ENCODE measurements at places on chromosomes 4 and X.

- no peak for DNase-seq
Observed at GRCh38 chrX:129693354-129693753, 38.6 kb upstream of the APLN start.

- no peak for DNase-seq
Observed at GRCh38 chrX:8377041-8377440, 87.6 kb upstream of the VCX3B start.

DNA sequence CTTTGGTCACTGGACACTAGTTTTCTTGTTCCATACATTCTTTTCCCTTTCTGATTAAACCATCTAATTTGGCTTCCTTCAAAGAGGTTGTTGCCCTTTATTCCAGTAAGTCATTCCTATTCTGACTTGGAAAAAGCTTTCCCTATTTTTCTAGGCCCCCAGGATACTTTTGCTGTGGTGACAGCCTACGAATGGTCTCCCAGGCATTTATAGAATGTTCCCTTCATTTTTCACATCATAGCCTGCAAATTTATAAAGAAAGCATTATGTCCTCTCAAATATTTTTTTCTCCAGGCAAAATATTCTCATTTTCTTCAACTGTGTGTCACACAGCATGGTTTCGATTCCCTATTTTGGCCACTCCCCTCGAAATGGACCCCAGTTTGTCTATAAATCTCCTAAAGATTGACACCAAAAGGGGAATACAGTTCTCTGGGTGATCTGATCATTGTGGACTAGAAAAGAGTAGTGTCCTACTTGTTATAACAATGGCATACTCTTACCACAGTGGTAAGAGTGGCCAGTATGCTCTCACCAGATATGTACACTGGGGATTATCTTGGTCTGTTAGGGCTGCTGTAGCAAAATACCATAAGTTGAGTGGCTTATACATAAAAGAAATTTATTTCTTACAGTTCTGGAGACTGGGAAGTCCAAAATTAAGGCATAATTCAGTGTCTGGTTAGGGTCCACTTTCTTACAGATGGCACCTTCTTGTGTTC, 41.5 kb upstream of the BMP2K start:
- no peak for DNase-seq

GRCh38 chrX:23344904-23345271, 10.2 kb downstream of the PTCHD1 start:
- no peak for DNase-seq

- peak; percentile 87 for DNase-seq
Observed at GRCh38 chr4:181548873-181549575, 694.2 kb upstream of the TENM3 start.

- no peak for DNase-seq
Observed at GRCh38 chr4:84218031-84218430, 281.1 kb downstream of the NKX6-1 start.

- DNase-seq: no peak
Observed at GRCh38 chrX:34279866-34280560, 147.9 kb upstream of the FAM47A start.

DNA sequence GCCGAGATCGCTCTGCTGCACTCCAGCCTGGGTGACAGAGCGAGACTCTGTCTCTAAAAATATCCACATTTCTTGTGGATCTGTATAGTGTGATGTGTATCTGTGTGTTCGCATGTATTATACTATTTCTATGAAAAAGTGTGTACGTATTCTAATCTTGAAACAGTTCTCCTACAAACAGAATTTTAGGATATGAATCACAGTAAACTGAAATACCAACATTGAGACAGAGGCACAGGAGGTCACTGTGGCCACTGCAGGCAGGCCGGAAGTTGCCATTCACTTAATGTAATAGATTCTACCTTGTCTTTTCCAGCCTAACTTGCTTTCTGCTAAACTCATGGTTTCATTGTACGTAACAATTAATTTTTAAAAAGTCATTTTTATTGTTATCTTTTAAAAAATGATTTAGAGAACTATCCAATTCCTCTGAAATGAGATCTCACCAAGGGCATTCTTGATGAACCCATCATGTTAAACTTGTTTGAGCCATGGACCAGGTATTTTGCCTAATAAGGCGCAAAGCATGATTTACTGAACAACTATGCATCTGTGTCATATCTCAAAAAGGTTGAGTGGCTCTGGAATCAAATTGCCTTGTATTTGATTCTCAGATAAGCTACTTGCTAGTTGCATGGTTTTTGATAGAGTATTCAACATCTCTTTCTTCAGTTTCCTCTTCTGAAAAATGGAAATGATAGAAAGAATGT, 154.9 kb upstream of the GYPA start:
- no peak for DNase-seq

- DNase-seq: no peak
Observed at GRCh38 chr4:2924765-2925301, 38.4 kb downstream of the NOP14 start.

GRCh38 chrX:154779261-154779660, 16.6 kb downstream of the DKC1 start:
- no peak for DNase-seq

- DNase-seq: no peak
Observed at GRCh38 chrX:2677764-2678163, 13.3 kb upstream of the CD99 start.

- DNase-seq: no peak
Observed at GRCh38 chr4:147809211-147809610, 77.3 kb downstream of the ARHGAP10 start.

- DNase-seq: no peak
Observed at GRCh38 chrX:20433388-20433775, 166.7 kb upstream of the RPS6KA3 start.

GRCh38 chrX:6021316-6022091, 207.2 kb downstream of the NLGN4X start:
- DNase-seq: peak; percentile 31

- no peak for DNase-seq
Observed at GRCh38 chr4:120452001-120452400, 385.4 kb upstream of the MAD2L1 start.

Data from DMS53 (cell line).